ENCODE measurements at places on chromosomes 2 and 18.

- H3K27ac ChIP-seq, result no peak overlapping the region
- no peak for DNase-seq
- no peak overlapping the region for H3K4me3 ChIP-seq
- no peaks in the 10 kb centered on the region for H3K4me1 ChIP-seq
These were observed 376.8 kb upstream of the NT5C1B start for GRCh38 chr2:18966131-18966530.

DNA sequence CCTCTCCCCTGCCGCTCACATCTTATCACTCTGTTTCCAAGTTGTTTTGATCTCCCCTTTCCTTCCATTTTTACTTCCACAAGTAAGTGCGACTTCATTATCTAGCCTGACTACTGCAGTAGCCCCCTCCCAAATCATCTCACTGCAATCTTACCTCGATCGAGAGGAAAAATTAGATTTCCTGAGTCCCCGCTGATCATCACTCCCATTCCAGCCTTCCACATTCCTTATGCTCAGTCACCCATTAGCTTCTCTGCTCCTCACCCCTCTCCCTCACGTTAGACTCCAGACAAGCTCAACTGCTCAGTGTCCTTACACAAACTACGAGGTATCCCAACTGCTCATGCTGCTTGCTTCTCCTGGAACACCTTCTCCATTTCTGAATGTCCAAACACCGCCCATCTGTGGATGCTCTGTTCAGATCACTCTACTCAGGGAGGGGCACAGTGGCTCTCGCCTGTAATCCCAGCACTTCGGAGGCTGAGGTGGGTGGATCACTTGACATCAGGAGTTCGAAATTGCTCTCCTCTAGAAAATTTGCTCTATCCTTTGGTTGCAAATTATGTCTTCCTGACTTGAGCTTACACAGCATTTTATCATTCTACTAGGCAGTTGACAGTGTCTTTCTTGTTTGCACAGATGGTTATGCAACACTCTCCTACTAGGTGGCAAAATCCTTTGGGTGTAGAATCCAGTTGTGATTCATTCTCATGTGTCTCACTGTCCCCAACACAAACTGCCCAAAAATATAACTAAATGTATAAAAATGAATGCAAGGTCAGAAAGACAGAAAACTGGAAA, 96.5 kb downstream of the INO80D start:
- no peaks in the 10 kb centered on the region for H3K4me1 ChIP-seq
- H3K36me3 ChIP-seq, result peaks cover 17% of the 10 kb centered on the region
- DNase-seq, result no peak
- H3K4me3 ChIP-seq, result no peak overlapping the region
- H3K27ac ChIP-seq, result no peak overlapping the region
- no peaks in the 10 kb centered on the region for H3K27me3 ChIP-seq

- peak overlapping the region; percentile 95 for H3K27ac ChIP-seq
- H3K27me3 ChIP-seq, result no peaks in the 10 kb centered on the region
- peak; percentile 62 for DNase-seq
- H3K4me3 ChIP-seq, result peak overlapping the region; percentile 90
- H3K4me1 ChIP-seq, result peaks cover 37% of the 10 kb centered on the region
These were observed 1.7 kb upstream of the CTDSP1 start for GRCh38 chr2:218397820-218398436.

GRCh38 chr2:160427629-160428404, 65.8 kb downstream of the RBMS1 start:
- H3K36me3 ChIP-seq, result no peaks in the 10 kb centered on the region
- peak overlapping the region; percentile 9 for H3K4me3 ChIP-seq
- H3K27ac ChIP-seq, result peak overlapping the region; percentile 4

DNA sequence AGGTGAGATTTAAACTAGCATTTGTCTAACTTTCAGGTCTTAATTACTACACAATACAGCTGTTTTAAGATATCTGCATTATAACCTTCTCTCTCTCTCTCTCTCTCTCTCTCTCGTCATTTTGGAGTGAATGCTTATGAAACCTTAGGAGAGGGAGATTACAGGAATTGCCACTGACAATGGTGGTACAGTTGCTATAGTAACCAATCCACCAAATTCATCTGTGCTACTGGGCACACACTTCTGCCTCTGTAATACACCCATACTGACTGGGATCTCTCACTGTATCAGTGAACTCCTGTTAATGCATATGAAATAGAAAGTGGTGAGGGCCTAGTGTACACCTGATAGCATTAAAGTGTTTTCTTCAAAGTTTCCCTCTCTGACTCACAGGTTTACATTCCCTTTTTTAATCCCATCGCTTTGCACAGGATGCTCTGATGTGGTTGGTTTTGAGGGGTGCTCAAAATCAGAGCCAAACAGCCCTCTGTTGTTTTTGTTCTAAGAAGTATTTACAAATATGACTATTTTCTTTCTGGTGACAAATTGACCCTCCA, 13.1 kb downstream of the KLHL14 start:
- H3K4me1 ChIP-seq, result no peaks in the 10 kb centered on the region
- H3K36me3 ChIP-seq, result no peaks in the 10 kb centered on the region
- no peaks in the 10 kb centered on the region for H3K27me3 ChIP-seq
- H3K4me3 ChIP-seq, result no peak overlapping the region
- DNase-seq, result no peak
- H3K27ac ChIP-seq, result peak overlapping the region; percentile 47

DNA sequence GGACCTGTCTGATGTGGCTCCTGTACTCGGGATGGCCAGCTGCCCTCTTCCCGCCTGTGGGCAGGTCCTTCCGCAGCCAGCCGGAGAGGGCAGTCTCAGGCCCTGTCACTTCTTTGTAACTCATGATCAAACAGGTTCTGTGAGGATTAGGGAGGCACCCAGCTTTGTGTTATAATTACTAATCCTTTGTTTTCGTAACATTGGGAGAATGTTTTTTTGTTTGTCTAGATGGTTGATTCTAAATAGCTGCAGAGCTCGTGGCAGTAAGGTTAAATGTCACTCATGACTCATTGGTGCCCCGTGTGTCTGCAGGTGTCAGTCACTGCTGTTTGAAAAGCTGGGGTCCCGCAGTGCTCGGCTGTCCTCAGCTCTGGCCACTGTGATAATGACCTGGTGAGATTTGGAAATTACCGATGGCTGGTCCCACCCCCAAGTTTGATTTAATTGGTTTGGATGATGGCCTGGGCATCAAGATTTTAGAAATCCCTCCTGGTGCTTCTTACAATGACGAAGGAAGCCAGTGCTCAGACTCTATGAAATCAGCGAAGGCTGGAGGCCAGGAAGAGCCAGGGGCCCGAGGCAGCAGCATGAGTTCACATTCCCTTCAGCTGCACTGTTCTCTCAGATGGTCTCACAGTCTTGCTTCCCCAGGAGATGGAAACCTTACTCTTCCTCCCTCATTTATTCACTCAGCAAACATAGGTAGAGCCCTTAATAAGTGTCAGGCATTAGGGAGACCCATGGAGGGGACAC, 172.8 kb downstream of the VAPA start:
- H3K4me3 ChIP-seq, result no peak overlapping the region
- H3K36me3 ChIP-seq, result no peaks in the 10 kb centered on the region
- H3K27me3 ChIP-seq, result no peaks in the 10 kb centered on the region
- DNase-seq, result no peak
- H3K27ac ChIP-seq, result no peak overlapping the region
- no peaks in the 10 kb centered on the region for H3K4me1 ChIP-seq

- no peak for DNase-seq
- no peaks in the 10 kb centered on the region for H3K4me1 ChIP-seq
- no peak overlapping the region for H3K4me3 ChIP-seq
These were observed 72.2 kb upstream of the THUMPD2 start for GRCh38 chr2:39851251-39851650.
